T-helper 2 cell treated with Interferon-gamma antibody and Interleukin-4, amounts not matched to agents 5 μg/mL and 100 μg/mL, for 36 hours (primary cell): ENCODE measurements at places on chromosomes 6 and 20.

- no peak for DNase-seq
These were observed 15.2 kb upstream of the PHACTR3 start for GRCh38 chr20:59589086-59589684.

DNA sequence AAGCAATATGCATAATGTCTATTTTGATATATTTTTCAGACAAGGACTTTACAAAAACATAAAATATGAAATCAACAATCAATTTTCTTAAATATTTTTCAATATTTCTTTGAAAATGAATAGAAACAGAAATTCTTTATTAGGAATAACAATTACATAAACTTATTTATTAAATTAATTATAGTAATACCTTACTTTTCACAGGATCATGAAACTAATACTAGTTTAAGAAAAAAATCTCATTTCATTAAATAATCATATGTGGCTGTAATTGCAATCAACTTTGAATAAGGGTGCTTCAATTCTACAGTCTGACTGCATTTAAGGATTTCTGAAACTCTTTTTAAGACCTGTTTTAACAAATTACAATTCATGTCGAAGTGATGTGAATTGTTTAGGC is 26.6 kb downstream of the EPHA7 start:
- DNase-seq = no peak

- DNase-seq = no peak
These were observed 39.1 kb downstream of the EPB41L2 start for GRCh38 chr6:131023834-131024504.

DNA sequence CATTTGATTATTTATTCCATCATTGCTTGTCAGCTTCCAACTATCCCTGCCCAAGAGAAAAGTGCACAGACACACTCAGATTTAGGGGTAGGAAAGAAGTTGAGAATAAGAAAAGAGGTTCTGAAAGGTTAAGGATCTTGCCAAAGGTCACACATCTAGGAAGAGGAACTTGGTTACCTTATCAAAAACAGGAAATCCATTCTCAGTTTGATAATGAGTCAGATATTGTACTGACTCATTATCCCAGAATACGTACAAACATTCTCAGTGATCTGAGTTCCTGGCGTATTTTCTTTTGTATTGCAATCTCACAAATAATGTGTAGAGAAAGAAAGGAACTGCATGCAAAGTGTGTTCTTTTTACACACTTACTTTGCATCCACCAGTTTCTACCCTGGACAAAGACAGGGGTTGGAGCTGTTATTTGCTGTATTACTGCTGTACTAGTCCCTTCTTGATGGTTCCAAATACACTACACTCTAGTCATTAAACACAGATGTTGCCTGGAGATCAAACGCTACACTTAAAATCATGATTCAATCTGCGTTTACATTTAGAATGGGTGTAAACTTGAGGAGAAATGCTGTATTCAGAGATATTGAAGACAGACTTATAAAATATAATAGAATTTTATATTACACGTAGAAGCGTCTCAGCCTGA is 545.7 kb downstream of the PRKN start:
- no peak for DNase-seq

DNA sequence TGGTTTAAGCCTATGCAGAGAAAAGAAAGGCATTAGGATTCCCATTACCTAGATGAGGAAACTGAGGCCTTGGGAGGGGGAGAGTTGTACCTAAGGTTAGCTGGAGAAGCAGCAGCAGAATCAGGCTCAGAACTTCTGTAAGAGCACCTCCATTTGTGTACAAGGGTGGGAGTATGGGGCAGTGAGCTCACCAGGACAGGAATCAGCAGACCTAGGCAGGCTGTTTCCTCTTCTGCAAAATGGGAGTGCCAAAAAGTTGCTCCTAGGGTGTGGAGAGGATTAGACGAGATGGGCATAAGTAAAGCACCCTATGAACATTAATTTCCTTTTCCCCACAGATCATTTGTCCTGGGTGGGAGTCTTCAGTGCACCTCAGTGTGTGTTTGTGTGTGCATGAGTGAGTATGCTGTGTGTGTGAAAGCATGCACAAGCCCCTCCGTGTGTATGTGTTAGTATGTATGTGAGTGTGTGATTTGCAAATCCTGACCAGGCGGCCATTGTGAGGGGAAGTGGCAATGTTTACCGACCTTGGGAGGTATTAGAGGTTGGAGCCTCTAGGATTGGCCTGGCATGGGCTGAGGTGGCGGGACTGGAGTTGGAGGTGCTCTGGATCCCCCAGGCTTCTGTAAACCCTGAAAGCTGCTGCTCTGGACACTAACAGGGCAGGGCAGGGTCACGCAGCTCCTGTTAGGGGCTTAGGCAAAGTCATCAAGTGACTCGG is 78.8 kb downstream of the VEGFA start:
- no peak for DNase-seq

DNA sequence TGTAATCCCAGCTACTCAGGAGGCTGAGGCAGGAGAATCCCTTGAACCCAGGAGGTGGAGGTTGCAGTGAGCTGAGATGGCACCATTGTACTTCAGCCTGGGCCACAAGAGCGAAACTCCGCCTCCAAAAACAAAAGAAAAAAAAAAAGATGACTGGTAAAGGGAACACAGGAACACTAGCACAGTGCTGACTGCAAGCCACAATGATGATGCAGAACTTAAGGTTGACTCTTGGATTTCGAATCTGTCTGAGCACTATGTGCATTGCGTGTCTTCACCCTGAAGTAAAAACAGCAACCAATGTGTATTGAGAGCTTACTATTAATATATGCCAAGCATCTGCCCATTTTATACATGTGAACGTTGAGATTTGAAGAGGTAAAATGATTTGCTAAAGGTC is 27.6 kb upstream of the LIN28B start:
- no peak for DNase-seq

DNA sequence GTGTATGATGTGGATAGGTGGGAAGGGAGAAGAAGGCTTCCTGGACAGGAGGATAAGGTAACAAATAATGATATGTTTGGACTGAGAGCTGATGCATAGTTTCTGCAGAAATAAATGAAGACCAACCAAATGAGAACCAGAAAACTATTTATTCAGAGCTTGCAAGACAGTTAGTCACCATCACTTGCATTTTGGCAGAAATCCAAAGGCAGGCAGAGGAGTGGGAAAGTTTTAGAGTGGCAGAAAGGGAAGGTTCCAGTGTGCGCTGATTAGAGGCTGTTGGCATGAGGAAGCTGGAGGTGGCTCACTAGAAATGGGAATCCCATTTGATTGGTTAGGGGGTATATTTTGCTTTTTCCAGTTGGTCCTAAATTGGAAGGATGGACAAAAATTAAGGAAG is 13.0 kb upstream of the F13A1 start:
- DNase-seq = no peak

DNA sequence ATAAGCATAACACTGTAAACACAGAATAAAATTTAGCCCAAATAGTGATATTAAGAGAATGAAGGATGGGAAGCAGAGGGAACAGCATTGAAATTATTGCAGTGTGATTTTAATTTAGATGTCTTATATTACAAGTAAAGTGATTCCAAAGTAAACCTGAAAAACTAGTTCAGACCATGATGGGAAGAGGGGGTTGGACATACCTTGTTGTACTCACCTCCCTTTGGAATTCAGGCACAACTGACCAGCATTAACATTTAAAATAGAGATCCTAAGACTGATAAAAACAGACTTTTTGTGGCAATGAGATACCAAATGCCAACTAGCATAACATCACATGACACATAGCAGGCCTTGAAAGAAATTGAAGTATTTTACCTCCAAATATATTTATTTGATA is 262.6 kb upstream of the PRND start:
- DNase-seq = no peak

DNA sequence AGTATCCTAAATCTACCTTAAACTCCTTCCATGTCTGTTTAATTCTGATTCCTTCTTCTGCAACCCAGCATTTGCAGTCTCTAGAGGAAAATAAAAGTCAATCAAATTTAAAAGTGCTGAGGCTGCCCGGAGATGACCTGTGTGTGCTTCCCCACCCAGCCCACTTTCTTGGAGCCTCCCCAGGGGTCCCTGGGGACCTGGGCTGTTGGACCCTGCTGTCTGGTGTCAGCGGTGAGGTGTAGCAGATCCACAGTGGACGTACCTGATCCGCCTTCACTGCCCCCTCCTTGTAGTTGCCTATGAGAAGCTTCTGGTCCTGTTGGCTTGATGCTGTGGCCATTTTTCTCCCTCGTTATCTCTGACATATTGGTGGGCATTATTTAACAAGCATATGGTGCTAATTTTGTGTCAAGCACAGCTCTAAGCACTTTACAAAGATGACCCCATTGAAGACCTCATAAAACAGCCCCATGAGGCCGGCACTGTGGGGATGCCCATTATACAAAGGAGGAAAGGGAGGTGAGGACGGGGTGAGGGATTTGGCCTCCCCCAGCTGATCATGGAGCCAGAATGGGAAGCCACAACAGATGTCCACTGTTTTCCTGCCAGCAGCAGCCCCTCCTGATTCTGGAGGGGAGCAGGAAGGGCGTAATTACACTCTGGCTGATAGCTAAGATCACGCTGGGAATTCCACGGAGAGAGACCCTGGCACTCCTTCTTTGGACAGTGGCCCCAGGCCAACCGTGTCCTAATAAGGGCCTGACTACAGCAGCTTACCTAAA is 628.2 kb downstream of the CDH26 start:
- no peak for DNase-seq

DNA sequence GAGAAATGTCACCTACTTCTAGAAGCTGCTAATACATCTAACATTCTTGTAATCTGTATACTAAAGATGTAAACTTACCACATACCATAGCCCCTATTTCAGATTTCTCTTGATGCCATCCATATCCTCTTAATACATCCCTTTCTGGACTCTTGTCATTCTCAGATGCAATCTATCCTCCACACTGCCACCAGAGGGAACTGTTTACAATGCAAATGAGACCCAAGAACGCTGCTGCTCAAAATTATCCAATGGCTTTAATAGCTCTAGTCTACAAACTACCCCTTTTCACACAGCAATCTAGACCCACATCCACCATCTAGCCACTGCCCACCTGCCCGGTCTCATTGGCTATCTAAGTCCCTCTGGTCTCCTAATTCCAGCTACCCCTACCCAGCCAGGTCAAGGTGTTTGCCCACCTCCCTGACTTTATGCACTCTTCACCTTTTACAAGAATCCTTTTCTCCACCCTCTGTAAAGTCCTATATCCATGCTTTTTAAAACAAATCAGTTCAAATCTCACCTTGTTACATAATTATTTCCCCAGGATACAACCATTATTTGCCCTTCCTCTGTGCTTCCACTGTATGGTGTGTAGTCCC is 14.8 kb downstream of the FAXC start:
- no peak for DNase-seq

GRCh38 chr20:62982124-62983075 is 24.4 kb downstream of the BHLHE23 start:
- DNase-seq = no peak

DNA sequence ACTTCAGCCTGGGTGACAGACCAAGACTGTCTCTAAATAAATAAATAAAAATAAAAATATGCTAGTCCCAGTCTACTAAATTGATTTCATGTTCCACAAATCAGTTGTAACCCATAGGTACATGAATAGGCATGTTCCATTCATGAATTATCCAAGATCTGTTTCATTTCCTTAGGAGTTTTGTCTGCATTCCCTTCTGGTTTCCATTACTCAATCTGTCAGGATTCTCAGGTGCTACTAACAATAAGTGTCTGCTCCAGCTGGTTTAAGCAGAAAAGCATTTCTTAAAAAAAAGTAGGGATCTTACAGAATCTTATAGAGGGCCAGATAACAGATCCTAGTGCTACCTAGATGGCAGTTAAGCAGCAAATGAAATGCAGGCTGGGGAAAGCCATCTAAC is 15.6 kb upstream of the PKIG start:
- no peak for DNase-seq

DNA sequence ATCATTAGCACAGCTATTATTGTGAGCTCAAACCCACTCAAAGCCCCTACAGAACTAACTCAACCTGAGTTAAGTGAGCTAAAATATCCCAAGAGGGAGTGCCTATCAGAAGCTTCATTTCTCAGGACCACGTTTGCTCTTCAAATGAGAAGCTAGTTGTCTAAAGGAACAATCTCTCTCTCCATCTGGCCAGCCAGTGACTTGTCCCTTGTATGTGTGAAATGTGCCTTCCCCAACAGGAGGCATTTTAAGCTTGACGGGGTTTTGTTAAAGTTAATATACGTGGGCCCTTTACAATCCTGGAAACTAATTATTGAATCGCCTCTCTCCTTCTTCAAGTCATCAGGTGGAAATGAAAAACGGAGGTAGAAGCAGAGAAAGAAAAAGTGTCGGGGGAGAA is 62.0 kb downstream of the TRERF1 start:
- DNase-seq = no peak

DNA sequence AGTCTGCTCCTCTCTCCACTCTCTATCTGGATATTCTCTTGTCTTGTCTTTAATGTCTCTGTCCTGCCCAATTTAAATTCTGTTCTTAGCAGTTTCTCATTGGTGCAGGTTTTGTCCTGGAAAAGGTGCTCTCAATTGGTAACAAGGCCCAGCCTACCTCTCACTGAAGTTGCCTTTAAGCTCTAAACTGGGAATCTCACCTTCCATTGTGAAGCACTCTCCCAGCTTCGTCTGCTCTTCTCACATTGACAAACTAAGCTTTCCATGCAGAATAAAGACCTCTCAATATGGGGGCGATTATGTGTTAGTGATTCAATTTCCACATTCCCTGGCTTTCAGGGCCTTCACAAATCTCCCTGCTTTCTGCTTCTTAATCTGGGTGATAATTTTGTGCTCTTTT is 1712.2 kb downstream of the GRIK2 start:
- DNase-seq = no peak

DNA sequence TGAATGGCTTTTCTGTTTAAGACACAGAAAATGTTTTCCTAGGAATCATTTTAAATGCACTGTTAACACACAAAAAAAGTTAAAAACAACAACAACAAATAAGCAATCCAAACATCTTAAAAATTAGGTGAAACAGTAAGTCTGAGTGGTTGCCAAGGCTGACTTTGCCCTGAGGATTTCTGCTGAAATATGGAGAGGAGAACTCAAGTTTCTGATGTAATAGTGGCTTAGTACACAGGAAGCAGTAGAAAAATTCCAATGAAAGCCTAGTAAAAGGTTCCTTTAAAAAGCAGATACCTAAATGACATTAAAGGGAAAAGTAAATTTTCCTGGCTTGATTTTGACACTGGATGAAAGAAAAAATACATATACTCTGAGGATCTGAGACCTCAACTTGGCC is 184.2 kb downstream of the EPM2A start:
- no peak for DNase-seq
